Fibroblast of mammary gland (primary cell): ENCODE measurements at places on chromosomes 1 and 21.

- DNase-seq, result no peak
Observed at GRCh38 chr21:26546446-26547097, 26.5 kb downstream of the CYYR1 start.

- DNase-seq, result peak; percentile 98
Observed at GRCh38 chr21:38266732-38267131, 9.9 kb downstream of the KCNJ15 start.

GRCh38 chr1:203145321-203146041 is 18.0 kb downstream of the ADORA1 start:
- no peak for DNase-seq

DNA sequence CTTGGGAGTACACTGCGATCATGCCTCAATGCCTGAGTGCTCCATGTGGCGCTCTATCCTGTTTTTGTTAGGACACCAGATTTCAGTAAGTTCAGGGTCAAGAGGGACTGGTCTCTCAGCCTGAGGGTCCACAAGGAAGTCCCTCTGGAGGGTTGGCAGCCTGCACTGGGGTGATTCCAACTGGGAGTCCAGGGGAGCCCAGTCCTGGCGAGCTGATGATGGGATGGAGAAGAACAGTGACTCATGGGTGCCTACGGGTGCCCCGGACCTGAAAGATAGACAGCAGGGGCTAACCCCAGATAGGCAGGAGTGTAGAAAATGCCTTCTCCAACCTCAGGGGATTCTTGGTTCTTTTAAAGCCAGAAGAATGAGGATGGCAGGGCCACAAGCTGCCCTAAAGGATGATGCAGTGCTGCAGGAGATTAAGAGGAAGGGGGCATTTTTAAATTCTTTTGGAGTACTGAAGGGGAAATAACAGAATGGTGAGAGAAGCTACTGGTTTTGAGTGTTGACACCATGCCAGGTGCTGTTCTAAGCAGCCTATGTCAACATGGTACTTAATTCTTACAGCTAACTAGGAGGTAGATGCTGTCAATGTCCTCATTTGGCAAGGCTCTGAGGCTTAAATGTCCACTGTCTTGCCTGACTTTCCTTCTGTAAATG is 68.4 kb upstream of the TLR5 start:
- DNase-seq, result no peak

GRCh38 chr1:155124503-155125463 is 2.9 kb upstream of the EFNA1 start:
- DNase-seq, result no peak

GRCh38 chr21:31142600-31142999 is 104.3 kb upstream of the KRTAP19-8 start:
- no peak for DNase-seq

GRCh38 chr21:41066086-41066938 is 101.6 kb upstream of the BACE2 start:
- DNase-seq, result no peak

DNA sequence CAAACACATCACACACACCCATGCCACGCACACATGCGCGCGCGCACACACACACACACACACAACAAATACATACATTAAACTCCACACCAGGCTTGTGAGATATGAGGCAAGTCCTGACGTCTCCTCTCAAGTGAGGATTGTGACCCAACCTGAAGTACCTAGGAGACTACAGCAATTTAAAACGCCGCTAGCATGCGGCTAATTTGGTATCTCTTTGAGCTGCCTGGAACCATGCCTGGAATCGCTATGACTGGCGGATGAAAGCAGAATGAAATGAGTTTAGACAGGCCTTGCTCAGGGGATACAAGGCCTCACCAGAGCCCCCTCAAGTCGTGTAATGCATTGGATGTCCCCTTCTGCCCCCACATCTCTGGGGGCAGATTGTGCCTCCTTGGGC is 1.6 kb upstream of the RAB7B start:
- no peak for DNase-seq

- no peak for DNase-seq
Observed at GRCh38 chr1:228732426-228732825, 2.9 kb upstream of the RHOU start.

- no peak for DNase-seq
Observed at GRCh38 chr1:212542761-212543187, 65.8 kb upstream of the ATF3 start.

- no peak for DNase-seq
Observed at GRCh38 chr21:17512253-17513213, at the start of gene CXADR. Gene CXADR, plus strand, starts transcription at chr21:17513043. Its CDS starts 87 bp downstream, at chr21:17513130.

DNA sequence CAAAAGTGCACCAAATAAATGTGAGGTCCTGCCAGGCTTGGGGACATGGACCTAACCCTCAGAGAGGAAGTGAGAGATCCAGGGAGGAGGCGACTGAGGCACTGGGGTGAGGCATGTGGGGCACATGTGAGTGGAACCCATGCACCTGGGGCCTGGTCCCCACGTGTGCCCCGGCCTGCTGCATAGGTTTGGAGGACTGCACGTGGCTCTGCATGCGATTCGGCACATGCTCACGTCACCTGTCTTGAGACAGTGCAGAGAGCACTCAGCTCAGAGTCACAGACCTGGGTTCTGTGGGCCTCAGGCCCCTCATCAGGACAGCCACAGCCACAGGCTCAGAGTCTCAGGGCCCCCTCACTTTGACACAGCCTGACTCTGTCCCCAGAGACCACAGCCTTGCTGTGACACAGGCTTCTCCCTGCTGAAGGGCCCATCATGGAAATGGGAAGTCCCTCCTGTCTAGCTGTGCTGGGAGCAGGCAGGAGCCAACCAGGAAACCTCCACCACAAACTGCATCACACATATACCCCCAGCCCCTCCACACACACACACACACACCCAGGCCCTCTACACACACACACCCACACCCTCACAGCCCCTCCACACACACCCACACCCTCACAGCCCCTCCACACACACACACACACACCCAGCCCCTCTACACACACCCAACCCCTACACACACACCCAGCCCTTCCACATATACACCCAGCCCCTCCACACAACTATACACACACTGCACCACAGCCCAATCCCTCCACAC is 48.2 kb downstream of the SLC9A1 start:
- DNase-seq, result no peak

DNA sequence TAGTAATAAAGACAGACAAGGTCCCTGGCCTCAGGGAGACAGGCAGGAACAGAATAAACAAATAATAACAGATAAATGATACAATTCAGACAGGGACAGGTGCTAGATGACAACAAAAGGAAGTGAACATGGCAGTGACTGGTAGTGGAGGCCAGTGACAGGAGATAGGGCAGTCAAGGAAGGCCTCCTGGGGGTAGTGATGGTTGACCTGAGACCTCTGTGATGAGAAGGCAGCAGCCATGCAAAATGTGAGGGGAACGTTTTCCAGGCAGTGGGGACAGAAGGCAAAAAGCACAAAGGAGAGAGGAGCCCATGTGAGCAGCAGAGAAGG is 18.5 kb downstream of the OPTC start:
- no peak for DNase-seq

- DNase-seq, result no peak
Observed at GRCh38 chr1:54795356-54795665, 5.8 kb downstream of the TTC22 start.

- DNase-seq, result no peak
Observed at GRCh38 chr1:97925151-97925550, 4.3 kb upstream of the DPYD start.

- no peak for DNase-seq
Observed at GRCh38 chr1:71304125-71304524, 223.3 kb upstream of the ZRANB2 start.

DNA sequence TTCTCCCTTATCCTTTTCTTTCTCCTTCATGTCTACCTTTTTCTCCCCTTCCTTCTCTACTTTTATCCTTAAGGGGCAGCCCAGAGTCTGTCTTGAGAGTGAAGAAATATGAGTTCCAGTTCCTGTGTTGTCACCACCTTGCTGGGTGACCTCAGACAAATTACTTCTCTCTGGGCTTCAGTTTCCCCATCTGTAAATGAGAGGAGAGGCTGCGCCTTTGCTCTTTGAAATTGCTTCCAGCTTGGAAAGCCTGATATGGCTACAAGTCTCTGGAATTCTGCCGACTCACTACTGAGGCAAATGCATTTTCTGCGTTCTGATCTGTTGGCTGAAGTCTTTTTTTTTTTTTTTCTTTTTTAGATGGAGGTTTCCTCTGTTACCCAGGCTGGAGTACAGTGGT is 119.2 kb downstream of the SYF2 start:
- no peak for DNase-seq

DNA sequence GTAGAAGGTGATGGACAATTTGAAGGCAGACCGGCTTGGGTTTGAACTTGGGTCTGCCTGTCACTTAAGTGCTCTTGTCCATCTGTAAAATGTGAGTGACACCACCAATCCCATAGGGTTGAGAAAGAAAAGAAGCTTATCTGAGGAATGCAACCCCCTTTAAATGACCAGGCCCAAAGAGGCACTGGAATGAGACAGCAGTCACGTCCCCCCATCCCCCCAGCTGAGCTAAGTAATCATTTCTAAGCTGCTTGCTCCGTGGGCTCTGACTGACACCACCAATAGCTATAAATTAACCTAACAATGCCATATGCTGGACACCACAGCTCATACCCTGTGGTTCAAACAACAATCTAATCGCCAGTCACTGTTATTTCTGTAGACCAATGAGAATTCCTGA is 15.1 kb downstream of the LCA5L start:
- no peak for DNase-seq

- DNase-seq, result no peak
Observed at GRCh38 chr21:35421221-35421620, 372.1 kb upstream of the RUNX1 start.

DNA sequence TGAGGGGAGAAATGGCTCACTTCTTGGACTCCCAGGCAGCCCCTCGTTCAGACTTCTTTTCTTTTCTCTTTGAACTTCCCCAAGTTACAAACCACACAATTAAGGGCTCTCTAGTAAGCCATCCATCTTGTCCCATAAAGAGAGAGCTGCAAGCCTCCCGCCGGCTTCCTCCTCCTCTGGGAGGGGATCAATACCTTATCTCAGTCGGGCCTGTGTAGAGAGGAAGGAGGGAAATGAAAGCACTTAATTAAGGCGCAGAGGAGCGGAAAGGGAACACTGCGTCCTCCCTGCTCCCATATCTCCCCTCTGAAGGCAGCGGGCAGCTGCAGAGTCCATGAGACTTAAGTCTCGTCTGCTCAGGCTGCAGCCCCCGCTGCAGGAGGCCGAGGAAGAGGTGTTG is 112.6 kb upstream of the CSF3R start:
- DNase-seq, result no peak

DNA sequence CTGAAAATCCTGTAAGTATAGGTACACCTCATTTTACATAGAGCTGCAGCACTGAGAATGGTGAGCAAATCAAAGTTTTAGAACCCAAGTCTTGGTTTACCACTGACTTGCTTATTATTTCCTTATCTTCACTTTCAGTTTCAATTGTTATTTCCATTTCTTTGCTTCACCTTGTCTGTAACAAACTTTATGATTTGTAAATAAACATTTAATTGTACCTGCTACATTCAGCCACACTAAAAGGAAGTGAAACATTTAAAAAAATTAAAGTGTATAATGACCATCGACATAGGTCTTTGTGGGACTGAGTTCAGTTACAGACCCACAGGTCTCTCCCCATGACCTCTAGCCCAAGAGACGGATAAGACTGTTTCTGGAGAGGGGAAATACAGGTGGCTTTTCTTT is 34.4 kb downstream of the LGR6 start:
- no peak for DNase-seq
